A172 (cell line): ENCODE measurements at places on chromosomes 6 and 20. TPM values are rescaled to one million over a fixed set of nuclear protein-coding genes. Genes with fewer than 3 reads are reported as not detected.

DNA sequence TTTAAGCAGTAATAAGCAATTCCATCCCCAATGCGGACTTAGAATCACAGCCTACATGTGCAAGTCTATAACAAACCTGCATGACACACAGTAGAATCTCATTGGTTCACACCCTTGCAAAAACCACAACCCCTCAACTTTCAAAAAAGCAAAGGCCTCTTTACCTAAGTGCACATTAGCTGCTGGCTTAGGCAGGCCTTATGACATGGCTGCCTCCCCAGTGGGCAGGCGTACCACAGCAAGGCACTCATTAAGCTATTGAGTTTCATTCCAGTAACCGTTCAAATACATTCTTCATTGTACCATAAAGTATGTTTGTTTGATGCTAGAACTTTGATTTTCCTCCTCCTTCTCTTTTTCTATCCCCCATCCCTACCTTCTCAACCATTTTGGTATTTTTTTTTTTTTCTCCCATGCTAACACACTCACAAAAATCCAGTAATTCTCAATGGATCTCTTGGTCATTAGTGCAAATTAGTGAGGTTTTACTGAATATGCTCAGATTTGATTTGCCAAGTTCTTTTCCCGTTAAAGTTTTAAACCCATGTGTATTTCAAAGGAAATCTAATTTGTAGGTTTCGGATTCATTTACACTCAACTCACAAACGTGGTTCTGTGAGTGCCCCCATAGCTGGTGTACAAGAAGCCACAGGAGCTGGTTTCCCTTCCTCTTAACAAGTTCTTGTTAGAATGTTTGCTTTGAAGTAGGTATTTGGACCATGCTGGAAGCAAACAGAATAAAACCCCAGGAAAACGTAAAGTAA is 460.4 kb upstream of the RUNX2 start:
- DNase-seq: no peak

GRCh38 chr6:161066511-161066910 is 74.9 kb downstream of the MAP3K4 start:
- DNase-seq: no peak

DNA sequence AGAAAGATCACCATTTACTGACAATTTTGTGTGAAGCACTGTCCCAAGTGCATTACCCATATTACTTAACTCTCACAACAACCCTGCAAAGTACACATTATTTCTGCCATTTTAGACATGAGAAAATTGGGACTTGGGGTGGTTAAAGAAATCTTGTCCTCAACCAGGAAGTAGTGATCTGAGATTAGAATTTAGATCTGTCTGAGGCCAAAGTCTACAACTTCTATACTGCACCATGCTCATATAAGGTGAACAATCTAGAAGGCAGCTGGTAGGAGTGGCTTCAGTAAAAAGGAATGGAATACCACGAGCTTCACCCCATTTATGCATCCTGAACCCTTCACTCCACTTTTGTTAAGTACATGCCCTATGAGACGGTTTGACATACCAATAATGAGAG is 87.6 kb downstream of the QRSL1 start:
- no peak for DNase-seq

DNA sequence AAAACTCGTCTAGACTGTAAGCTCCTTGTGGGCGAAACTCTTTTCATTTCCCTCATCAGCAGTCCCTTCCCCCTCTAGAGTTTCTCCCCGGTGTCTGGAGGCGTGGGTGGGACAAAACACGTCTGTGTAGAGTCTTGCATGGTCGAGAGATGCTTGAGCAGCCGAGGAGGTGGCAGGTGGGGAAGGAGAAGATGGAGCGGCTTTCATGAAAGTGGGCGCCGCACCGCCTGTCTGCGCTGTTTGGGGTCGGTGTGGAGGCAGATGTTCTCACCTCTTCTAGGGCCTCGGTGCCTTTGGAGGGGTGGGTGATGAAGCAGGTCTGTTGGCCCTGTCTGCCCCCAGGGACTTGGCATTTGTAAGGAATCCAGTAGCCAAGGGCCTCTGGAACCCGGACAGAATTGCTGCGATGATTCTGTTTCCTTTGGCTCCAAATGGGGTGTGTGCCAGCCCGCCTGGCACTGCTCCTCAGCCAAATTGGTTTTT is 1.2 kb downstream of the BRPF3 start:
- no peak for DNase-seq

DNA sequence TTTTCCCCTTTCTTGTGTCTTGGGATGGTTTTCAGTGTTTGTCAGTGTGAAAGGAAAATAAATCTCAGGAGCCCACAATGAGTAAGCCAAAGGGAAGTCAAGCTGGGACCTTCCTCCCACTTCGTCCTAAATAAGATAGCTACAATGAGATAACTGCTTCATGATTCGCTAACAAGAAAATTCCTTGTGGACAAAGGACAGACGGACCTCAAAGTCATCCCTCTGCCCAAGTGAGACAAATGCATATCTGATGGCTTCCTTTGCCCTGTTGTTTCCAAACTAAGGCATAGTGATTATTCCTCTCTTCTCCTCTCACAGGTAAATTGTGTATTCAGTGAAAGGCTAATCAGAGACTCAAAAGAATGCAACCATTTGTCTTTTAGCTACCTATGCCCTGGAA is 26.1 kb upstream of the ADTRP start:
- DNase-seq: peak; percentile 35

GRCh38 chr20:54167909-54168872 is 5.6 kb downstream of the CYP24A1 start:
- peak; percentile 30 for DNase-seq

- no peak for DNase-seq
These were observed 3.1 kb downstream of the F13A1 start for GRCh38 chr6:6317386-6317785.

DNA sequence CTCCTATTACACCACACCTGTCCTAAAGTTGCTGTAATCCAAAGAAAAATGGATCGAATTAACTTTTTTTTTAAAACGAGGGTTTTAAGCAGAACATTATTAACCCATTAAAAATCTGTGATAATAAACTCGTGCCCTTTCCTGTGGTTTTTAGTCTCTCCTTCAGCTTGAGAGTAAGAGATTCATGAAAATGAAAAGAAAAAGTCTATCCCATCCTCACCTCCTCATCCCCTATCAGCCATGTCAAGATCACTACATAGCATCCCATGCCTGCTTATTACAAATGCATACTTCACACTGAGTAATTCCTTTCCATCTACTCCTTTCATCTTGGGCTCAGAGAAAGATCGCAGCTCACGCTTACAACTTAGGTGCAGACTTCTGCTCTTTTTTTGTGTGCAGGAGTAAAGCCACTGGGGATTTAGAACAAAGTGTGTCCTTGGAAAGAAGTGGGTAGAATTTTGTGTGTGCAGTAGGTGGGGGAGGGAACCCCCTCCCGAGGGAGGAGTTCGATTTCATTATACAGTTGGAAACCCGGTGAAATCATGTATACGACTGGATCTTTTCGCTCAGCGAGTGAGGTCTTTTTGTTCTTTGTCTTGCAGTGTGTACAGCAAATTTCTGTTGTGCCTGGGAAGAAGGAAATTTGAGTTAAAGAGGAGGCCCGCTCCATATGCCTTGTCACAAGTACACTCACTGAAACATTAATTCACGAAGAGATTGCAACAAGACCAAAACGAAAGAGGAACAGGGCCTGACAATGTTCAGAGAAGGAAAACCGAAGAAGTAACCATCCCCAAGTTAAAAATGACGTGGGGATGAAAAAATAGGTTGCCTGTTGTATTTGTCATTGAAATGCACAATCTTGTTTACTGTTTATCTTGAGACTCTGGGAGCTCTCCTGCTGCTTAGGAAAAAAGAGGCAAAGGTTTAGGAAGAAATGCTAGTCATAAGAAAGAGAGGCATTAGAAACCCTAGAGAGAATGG is 146.5 kb upstream of the ZNF217 start:
- DNase-seq: peak; percentile 66

GRCh38 chr20:64160526-64161355 is 3.5 kb upstream of the MYT1 start:
- DNase-seq: no peak

DNA sequence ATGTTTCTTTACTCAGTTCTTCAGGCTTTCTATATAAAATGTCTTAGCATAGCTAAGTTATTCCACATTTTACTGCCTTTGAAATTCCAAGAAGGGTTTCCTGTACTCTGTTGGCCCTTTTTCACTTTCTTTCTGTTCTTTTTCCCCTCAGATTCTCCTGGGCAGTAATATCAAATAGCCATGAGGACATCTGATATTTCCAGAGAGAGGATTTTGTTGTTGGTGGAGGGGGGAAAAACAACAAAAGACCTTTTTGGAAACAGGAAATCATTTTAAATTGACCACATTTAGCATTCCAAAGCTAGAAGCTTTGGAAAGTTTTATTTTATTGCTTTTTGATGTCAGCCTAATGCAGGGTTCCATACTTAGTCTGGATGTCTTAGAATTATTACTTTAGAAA is 445.4 kb downstream of the GJA1 start:
- DNase-seq: no peak

GRCh38 chr6:53043581-53043980 is 21.6 kb upstream of the FBXO9 start:
- DNase-seq: peak; percentile 50

DNA sequence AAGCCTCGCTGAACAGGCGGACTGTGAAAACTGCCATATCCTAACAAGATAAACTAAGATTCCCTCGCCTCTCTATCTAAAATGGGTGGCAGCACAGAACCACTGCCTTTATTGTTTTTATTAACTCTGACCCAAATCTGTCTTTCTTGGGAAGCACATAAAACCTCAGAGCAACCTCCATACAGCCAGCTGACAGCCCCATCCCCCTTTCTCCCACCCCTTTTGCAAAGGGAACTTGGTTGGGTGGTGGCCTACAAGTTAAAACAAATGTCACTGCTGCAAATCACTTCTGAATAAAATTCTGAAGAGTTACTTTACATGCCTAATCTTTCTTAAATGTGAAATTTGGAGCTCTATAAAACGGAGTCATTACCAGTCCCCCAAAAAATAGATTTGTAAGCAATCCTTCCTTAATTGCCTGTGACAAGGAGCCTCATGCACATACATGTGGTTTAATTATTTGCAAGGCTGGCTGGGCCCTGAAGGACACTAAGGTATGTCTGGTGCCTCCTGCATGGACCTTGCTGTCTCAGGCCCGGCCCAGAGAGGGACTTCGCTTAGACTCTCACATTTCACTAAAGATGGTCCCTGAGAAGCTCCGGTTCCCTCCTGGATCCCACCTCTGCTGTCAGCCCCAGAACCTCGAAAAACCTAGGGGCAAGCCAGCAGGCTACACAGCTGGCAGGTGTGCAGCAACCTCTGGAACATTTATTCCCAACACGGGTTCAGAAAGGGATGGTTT is 21.7 kb downstream of the PXDC1 start:
- DNase-seq: no peak

DNA sequence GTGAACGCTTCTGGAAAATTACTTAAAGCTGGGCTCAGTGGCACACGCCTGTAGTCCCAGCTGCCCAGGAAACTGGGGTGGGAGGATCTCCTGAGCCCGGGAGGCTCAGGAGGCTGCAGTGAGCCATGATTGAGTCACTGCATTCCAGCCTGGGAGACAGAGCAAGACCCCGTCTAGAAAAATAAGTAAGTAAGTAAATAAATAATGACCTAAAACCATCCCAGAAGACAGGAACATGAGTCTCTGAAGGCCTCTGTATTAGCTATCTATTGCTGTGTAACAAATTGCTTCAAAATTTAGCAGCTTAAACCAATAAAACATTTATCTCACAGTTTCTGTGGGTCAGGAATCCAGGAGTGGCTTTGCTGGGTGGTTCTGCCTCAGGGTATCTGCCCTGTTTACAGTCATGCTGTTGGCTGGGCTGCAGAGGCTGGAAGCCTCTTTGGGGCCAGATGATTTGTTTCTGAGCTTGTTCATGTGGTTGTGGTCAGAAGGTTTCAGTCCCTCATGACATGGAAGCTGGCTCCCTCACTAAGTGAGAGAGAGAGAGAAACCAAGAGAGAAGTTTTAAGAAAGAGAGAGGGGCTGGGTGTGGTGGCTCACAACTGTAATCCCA is 48.4 kb upstream of the NCOA3 start:
- DNase-seq: peak; percentile 87

DNA sequence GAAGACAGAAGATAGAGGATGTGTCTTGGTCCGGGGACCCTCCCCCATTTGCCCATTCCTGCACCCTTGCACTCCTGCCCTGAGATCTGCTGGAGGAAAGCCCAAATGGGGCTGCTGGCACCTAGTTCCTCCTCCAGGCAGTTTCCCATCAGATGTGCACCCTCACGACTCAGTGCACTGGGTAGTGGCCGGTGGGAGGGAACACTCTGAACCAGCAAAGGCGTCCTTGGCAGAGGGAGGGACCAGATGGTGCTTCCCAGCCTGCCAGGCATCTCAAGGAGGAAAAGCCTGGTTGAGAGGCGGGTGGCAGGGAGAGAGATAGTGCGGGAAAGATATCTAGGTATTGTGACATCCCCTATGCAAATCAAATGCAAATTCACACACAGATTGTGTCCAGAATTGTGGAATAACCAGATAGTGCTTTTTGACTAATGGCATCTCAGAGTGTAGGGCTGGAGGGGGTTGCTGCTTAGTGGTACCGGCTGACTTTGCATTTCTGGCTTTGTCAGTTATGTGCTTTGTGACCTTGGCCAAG is 19.5 kb downstream of the TMEM151B start:
- no peak for DNase-seq

GRCh38 chr20:5171790-5172164 is 45.0 kb downstream of the CDS2 start:
- no peak for DNase-seq

The MDN1 gene
- 7.1 and 15.3 TPM in 2 replicates for total RNA-seq

The GPLD1 gene
- total RNA-seq: 0.36 and 0.55 TPM in 2 replicates

The GJA10 gene
- total RNA-seq: not detected in 2 replicates

The ADAM33 gene
- total RNA-seq: not detected in 2 replicates

The PNPLA1 gene
- not detected in 2 replicates for total RNA-seq

The PTPRT gene
- total RNA-seq: not detected in 2 replicates

The FRMD1 gene
- total RNA-seq: not detected in 2 replicates

The ANKEF1 gene
- 4.2 and 4.4 TPM in 2 replicates for total RNA-seq
